ENCODE measurements at places on chromosomes 2 and 18.

DNA sequence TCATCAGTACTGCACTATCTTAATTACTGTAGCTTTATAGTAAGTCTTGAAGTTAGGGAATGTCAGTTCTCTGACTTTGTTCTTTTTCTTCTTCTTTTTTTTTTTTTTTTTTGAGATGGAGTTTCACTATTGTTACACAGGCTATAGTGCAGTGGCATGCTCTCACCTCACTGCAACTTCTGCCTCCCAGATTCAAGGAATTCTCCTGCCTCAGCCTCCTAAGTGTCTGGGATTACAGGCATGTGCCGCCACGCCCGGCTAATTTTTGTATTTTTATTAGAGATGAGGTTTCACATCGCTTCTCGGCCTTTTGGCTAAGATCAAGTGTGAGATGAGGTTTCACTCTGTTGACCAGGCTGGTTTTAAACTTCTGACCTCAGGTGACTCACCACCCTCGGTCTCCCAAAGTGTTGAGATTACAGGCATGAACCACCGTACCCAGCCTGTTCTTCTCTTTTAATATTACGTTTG, 41.9 kb upstream of the TANC1 start:
- DNase-seq: no peak

- DNase-seq: no peak
Observed at GRCh38 chr2:129499747-129500146, 479.7 kb upstream of the RAB6C start.

DNA sequence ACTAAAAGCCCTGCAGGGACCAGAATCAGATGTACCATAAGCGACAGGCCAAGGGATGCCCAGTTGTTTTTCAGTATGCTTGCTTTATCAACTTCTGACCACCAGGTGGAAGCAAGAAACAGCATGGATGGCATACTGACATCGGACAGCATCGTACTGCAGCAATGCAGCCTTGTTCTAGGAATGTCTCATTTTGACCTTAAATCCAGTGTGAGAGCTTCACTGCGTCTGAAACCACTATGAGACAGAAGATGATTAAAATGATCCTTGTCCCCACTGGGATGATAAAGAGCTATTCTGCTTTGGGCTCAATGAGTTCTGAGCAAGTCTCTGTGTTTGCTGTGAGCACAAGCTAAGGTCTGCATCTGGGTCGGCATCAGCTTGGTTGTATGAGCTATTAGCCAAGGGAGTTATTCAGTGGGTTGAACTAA, 54.3 kb downstream of the CDK15 start:
- DNase-seq: no peak

- DNase-seq: no peak
Observed at GRCh38 chr2:44578471-44579093, 216.8 kb downstream of the CAMKMT start.

DNA sequence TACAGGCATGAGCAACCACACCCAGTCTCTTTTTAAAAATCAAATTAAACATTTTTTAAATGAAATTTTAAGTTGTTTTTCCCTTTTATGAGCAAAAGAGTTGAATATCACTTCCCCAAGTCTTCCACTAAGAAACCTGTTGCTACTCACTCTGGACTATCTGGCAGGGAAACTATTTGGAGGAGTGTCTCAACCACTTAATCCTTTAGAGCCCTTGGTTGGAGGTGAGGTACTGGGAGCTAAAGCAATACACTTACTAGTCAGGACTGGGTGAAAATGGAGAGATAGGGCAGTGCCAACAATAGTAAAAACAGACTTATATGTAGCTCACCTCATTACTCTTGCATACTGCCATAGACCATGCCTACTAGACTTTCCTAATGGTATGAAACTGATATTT, 135.5 kb downstream of the RND3 start:
- DNase-seq: no peak

- DNase-seq: no peak
Observed at GRCh38 chr2:168244318-168244717, 3.1 kb downstream of the STK39 start.

- no peak for DNase-seq
Observed at GRCh38 chr2:99421469-99421868, 68.3 kb downstream of the REV1 start.

DNA sequence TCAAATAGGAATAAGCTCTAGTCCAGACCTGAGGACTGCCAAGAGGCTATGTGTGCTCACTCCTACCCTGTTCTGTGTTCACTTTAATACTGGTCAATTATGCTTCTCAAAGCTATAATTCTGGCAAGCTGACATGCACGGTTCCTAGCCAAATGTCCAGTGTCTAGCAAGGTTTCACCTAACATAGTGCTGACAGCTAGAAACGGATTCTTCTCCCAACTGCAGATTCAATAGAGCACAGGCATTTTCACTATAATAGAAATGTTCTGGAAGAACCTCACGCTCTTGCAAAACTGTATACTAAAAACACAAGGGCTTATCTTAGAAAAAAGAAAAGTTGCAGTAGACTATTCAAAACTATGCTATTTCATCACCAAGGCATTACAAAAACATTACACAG, 45.1 kb downstream of the HDAC4 start:
- no peak for DNase-seq

DNA sequence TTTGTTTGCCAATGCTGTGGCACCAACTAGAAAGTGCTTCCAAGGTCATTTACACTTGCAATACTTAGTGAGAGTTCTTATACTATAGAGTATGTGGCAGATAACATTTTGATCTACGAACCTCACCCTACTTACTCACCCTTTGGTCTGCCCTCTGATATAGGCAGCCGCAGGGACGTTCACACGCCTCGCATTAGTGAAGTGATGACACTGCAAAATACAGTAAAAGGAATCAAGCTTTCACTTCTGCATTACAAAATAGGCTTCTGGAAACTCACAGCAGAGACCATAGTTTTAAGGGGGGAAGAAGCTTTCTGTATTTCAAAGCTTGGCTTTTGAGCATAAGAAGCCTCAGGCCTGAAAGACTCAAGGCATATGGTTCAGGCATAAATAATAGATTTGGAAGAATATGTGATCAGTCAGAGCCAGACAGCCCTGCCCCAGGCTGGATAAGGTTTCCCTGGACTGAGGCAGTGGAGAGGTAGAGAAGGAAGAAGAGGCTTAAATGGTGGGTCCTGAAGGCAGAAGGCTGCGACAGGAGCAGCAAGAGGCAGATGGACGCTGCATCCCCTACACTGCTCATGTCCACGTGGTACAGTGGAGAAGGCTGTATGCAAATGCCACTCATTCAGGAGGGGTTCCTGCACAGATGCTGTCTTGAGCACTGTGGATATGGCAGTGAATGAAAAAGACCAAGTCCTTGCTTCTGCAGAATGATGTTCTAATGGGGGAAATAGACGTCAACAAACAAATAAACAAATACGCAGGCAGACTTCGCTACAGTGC, 63.1 kb downstream of the FECH start:
- peak; percentile 26 for DNase-seq

- no peak for DNase-seq
Observed at GRCh38 chr18:3901811-3902210, 451.8 kb downstream of the TGIF1 start.

DNA sequence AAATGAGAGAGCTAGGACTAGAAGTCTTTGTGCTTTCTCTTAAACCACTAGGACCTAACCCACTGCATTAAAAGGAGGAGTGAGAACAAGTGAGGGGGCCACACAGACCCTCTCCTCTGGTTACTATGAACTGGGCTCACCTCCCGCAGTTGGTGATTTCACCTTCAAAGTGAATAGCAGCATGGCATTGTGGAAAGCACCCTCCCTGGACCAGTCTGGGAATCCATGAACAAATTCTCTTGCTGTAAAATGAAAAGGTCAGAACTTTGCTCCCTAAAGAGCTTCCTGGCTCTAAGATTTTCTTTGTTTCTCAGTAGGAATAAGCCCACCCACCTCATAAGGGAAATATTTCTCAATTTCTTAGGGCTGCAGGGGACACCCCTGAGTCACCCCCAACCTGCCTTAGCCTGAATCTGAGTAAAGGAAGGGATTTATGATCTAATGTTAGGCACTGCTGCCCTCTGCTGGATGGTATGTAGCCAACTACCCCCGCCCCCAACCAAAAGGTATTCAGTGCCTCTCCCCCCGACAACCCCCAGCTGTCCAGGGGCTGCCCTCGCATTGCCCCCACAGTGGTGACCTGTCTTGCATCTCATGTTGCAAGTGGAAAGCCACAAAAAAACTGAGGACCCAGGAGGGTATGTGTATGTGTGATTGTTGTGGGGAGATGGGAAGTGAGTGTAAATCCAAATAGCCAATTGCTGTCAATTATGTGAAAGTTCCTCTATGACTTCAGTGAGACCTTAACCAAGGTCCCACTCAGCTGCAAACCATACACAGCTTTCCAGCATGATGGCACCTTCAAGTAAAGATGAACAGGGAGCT, 230.9 kb upstream of the SLC14A2 start:
- peak; percentile 26 for DNase-seq

DNA sequence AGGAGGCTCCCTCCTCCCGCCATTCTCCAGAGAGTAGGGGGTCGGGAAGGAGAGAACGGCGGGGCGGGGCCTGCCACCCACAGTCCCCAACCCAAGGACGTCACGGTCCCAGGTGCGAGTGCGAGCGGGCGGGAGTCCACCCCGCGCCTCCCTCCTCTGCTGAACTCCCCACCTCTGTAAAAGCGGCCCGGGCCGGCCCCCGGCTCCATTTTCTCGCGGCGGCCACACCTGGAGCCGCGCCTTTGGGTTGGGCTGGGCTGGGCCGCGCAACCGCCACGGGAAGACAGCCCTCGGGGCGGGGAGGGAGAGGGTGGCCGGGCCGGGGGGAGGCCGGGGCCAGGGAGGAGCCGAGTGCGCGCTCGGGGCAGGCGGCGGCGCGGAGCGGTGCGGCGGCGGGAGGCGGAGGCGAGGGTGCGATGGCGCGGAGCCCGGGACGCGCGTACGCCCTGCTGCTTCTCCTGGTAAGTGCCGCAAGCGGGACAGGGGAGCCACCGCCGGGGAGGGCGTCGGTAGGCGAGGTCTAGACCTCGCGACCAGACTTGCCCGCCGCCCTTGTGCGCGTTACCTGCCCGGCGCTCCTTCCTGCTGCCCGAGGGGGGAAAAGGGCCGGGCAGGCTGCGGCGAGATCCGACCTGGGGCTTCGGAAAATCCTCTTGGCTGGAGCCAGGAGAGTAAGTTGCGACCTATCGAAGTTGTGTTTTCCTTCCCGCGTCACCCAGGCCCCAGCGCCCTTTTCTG, at the start of gene DSG2:
Gene DSG2, plus strand, starts transcription at position 342 of the 738 bp plus-strand sequence. Its CDS starts 75 bp downstream, at position 417.
- DNase-seq: peak; percentile 95

- no peak for DNase-seq
Observed at GRCh38 chr18:8358033-8358765, 251.0 kb upstream of the RAB12 start.

- DNase-seq: no peak
Observed at GRCh38 chr2:74050151-74050550, 65.4 kb downstream of the TET3 start.

GRCh38 chr2:67258831-67259230, 138.3 kb upstream of the ETAA1 start:
- DNase-seq: no peak

GRCh38 chr2:141906678-141907077, 224.1 kb downstream of the LRP1B start:
- DNase-seq: no peak

All from upper lobe of left lung (tissue), 6 donors.